ENCODE measurements at places on chromosomes 6 and 20.

- no peak for DNase-seq
These were observed 227.1 kb downstream of the HACE1 start for GRCh38 chr6:104632588-104632987.

DNA sequence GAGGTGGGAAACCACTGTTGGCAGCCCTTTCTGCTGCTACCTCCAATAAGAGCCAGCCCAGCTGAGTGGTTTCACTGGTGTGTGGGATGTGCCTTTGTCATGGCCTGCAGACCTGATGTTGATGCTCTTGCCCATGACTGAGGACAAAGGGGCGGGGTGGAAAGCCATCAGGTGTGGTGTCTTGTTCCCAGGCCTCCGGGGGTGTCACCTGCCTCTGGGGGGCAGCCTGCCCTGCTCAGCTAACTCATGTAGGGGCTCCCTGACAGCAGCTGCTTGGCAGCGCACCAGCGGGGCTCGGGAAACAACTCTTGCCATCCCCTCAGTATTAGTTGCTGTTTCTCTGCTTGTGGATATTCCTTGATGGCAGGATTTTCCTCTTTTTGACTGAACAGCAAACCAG, 91.3 kb downstream of the LYRM2 start:
- DNase-seq: no peak

DNA sequence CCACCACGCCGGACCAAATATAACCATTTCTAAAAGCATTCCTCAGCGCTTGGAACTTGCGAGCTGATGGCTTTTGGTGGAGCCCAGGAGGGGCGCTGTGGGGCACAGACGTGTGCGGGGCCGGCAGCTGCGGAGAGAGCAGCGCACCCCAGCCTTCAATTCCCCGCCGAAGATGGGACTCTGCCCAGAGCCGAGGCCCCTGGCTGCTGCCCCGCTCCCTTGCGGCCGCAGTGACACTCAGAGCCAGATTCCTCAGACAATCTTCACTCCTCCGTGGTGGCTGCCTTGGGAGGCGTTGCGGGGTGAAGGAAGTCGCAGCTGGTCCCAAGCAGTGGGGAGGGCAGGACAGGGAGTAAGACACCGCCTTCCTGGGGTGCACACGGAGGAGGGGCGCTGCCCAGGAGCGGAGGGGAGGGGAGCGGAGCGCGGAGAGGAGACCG, 87.7 kb downstream of the TMEM242 start:
- DNase-seq: no peak

- no peak for DNase-seq
These were observed 238.7 kb downstream of the BMP7 start for GRCh38 chr20:57027777-57028176.

DNA sequence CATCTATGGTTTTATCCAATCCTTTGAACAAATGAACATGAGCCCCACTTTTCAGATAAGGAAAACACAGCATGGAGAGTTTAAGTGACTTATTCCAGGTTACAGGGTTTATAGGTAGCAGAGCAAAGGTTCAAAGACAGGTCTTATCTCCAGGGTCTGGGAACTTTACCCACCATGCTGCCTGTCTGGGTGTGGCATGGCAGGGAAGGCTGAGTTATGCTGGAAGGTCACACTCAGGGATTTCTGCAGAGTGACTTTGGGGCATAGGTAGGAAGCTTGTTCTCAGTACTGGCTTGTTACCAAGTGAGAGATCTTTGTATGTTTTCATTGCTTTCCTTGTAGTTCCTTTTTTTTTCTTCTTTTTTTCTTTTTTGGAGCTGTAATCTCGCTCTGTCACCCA, 1.8 kb downstream of the ZNF831 start:
- no peak for DNase-seq

DNA sequence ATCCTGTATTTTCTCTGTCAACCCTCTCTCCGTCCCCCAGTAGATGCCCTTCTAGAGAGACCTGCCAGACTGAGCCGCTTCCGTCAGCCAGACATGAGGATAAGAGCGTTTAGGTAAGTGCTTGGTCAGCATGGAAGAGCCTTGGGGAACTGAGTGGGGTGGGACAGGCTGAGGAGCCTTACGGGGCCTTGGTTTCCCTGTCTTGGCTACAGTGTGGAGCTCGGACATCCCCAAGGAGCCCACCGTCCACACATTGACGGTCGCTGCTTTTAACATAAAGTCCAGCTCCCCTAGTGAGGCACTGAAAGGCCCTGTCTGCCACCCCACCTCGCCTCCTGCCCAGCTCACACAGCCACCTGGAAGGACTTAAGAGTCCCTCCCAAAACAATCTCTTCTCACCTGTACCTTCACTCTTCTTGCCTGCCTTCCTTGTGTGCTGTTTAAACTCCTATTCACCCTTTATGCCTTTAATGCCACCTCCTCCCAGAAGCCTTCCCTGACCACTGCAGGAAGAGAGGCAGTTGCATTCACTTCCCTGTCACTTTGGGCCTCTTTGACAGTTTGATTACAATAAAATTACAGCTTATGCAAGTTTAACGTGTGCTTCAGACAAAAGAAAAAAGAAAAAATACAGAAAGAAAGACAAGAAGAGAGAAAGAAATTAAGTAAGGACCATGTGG, 42.3 kb downstream of the PDYN start:
- DNase-seq: no peak

- no peak for DNase-seq
These were observed 20.7 kb downstream of the TXLNB start for GRCh38 chr6:139271056-139271455.

- DNase-seq: no peak
These were observed 29.1 kb downstream of the AGPAT4 start for GRCh38 chr6:161244725-161245124.

DNA sequence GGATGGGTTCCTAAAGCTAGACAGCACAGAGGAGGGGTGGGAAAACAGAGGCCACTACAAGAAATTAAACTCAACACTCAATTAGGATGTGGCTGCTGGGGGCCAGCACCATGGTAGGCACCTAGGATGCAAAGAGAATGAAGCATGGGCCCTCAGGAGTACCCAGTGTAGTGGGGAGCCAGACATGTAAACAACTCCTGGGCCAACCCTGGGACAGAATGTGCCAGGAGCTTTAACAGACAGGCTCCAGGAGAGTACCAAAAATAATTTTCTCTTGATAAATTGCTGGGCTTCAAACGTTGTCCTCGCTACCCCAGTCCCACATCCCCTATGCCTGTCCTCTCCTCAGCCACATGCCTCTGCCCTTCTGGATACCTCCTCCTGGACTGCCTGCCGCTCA, 1.7 kb downstream of the TMEM151B start:
- no peak for DNase-seq

DNA sequence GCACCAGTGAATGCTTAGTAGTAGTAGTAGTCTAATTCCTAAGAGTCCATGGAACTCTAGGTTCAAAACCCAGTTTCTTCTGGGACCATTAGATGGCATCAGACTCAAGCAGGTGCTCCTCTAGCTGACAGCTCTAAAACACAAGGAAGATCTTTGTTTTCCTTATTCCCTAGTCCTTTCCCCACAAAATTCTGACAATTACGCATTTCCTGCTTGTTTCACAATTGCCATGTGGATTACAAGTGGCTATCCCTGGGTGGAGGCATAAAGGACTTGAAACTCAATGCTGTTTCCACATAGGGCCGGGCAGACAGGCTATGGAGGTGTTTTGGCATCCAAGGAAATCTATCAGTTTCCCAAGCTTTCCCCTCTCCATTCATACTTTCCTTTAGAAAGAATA, 9.2 kb upstream of the HLA-DOB start:
- no peak for DNase-seq

DNA sequence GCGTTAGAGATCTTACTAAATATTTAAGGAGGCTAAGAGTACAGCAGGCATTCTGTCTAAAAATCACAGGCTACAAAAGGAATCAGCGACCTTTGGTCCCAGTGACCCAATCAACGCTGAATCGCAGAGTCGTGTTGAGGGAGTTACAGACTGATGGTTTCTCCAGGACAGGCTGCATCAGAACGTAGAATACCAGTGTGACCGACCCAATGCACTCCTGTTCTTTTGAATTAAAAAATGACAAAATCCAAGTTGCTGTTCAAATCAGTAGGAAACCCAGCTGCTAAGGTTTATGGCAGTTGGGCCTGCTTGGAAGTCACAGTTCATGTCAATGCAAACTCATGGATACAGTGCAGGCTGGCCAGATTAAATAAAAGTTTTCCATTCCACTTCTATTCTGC, 155.8 kb upstream of the AFDN start:
- DNase-seq: no peak

DNA sequence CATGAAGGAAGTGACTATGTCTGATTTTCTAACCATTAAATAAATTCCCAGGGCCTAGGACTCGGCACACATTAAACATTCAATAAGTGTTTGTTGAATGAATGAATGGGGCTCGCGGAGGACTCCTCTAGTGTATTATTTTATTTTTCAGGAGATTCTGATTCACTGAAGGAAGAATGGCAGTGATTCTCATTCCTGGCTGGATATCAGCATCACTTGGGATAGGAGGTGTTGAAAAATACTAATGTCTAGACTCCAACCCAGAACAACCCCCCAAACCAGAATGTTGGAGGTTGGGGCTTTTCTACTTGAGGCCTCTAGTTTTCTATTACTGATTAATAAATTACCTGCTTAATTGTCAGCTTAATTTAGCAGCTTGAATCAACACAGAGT, 195.4 kb downstream of the BTBD3 start:
- no peak for DNase-seq

DNA sequence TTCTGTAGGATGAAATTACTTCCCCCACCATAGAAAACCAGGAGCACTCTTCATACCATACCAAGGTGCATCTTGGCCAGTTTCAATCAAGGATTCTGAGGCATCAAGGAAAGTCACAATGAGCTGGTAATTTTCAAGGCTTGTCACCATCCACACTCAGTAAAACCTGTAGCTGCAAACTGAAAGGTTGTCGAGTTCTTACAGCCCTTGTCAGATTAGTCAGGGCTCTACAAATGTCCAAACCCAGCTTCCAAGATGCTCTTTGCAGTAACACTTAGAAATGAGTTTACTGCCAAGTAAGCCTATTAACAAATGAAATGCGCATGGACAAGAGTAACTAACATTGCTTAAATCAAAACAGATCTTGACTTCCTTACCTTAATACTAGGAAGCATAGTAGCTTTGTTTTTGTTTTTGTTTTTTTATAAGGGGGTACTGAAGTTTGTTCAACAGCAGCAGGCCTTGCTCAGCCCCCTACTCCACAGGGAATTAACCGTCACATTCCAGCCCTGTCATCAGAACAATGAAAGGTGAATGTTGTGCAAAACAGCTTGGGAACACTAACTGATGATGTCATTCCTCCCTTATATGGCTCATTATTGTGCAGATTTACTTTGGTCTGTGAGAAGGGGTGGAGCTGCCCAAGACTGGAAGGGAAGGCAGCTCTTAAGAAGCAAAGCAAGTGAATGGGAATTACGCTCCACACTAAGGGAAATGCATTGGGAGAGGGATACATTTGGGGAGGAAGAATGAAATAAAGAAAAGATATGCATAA, 49.9 kb upstream of the TMEM30A start:
- DNase-seq: no peak

- DNase-seq: no peak
These were observed 24.3 kb downstream of the SCAF8 start for GRCh38 chr6:154757352-154758050.

DNA sequence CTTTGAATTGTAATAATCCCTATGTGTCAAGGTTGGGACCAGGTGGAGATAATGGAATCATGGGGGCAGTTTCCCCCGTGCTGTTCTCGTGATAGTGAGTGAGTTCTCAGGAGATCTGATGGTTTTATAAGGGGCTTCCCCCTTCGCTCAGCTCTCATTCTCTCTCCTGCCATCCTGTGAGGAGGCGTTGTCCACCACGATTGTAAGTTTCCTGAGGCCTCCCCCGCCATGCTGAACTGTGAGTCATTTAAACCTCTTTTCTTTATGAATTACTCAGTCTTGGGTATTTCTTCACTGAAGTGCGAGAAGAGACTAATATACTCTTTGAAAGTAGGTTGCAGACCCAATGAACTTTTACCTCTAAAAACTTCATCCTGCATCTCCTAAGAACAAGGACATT, 39.2 kb upstream of the KCNG1 start:
- DNase-seq: no peak

DNA sequence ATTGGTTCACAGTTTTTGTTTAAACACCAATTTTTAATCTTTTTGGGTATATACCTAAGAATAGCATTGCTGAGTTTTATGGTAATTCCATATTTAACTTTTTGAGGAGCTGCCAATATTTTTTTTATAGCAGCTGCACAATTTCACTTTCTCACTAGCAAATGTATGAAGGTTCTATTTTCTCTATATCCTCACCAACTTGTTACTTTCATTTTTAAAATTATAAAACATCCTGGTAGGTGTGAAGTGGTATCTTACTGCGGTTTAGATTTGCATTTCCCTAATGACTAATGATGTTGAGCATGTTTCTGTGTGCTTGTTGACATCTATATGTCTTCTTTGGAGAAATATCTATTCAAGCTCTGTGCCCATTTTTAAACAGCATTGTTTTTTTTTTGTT, 452.1 kb downstream of the GRIK2 start:
- DNase-seq: no peak

All from type B pancreatic cell (in vitro differentiated cells).